ENCODE measurements at places on chromosomes 11 and 22.

- no peak for DNase-seq
These were observed 1.8 kb upstream of the CD82 start for GRCh38 chr11:44563711-44564110.

DNA sequence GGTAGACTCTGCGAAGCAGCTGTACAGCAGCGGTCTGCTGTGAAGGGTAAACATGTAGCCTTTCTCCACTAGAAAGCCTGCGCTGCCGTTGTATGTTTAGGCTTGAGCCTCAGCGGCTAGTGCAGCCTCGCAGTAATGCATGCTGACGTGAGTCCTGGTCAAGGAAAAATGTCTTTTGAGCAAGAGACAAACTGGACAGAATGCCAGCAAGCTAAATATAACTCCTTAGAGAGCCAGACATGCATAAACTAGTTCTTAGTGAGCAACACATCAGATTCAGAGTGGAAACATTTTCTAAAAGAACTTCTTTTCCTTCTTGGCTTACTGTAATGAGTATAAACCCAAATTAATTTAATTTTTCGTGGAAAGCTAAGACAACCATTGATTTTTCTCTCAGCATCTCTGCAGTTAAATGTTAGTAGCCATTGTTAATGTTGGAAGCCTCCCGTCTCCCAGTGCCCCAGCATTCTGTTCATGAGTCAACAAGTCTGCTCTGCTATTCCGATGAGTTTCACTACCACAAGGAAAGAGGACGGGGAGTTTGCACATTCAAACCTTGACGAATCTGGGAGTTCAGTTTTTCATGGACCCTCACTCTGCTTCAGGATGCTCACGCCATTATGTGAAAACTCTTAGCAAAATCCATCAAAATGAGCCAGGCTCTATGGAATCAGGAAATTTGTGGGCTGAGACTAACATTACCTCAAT is 51.4 kb downstream of the JAM3 start:
- no peak for DNase-seq

- no peak for DNase-seq
These were observed 7.3 kb downstream of the SART1 start for GRCh38 chr11:65968600-65969482.

DNA sequence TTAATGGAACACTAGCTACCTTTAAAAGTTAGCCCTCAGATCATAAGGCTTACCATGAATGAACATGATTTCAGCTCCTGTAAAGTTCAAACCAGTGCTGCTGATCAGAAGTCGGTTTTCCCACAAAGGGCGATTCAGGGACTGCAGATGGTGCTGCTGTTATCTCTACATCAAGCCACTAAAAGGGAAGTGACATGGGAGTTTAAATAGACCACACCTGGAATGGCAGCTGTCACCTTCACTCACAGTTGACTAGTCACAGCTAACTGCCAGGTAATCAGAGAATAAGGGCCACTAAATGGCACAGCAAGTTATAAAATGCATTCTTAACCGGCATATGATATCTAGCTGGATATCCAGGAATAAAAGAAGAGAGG is 581.1 kb upstream of the ARHGAP42 start:
- no peak for DNase-seq

DNA sequence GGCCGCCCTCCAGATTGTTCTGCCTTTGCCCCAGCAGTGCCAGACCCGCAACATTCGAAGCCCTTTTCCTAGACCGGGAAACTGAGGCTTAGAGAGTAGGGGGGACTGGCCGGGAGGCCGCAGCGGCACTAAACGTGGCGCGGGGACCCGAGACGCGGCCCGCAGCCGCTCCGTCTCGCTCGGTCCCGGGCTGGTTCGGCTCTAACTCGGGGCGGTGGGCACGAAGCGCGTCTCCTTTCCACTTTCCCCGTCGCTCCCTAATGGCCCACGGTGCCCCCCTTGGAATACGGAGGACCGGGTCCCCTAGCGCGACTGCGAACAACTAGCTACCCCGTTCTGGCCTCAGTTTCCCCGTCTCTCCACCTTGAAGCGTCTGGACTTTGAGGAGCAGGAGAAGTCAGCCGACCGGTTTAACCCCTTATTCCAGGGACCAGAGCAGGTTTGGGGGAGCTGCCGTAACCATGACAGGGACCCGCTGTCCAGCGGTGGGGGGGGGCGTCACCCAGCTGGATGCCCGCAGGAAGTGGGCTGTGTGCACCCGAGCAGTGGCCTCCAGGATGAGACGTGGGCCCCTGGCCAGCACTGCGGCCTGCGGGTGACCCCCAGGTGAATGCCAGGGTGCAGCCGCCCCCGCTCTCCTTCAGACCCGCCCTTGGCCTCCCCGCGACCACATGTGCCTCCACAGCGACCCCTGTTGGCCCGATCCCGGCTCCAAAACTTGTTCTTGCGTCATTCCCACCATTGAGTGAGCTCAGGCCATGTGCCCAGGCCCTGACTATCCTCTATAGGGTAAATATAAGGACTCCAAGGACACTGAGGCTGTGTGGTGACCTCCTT is 1.1 kb downstream of the CDC42EP1 start:
- peak; percentile 70 for DNase-seq

DNA sequence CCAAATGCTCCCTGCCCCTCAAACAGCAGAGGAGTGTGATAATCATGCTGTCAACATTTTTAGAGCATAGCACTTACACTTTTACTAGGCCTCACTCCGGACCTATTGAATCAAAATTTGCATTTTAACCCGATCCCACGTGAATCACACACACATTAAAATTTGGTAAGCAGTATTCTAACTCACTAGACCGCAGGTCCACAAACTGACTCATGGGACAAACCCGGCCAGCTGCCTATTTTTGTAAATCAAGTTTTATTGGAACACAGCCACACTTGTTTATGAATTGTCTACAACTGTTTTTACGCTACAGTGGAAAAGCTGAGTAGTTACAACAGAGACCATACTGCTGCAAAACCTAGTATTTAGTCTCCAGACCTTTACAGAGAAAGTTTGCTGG is 43.3 kb downstream of the SNX19 start:
- DNase-seq: no peak

DNA sequence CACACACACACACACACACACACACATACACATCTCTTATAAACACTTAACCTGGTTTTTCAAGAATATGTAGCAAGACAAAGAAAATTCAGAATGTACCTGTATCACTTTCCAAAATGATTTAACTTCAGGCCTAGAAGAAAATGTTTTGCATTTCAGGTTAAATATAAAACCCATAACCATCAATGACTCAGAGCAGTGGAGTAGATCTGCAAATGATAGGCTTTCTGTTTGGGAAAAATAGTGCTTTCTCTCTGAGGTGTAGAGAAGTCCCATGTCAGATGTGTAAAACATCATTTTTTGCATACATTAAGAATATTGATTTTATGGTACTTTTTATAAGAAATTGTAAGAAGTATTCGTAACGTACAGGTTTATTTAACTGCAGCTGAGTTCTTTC is 116.9 kb downstream of the STK33 start:
- DNase-seq: no peak

- DNase-seq: no peak
These were observed 165.0 kb downstream of the SOX6 start for GRCh38 chr11:16191212-16191867.

DNA sequence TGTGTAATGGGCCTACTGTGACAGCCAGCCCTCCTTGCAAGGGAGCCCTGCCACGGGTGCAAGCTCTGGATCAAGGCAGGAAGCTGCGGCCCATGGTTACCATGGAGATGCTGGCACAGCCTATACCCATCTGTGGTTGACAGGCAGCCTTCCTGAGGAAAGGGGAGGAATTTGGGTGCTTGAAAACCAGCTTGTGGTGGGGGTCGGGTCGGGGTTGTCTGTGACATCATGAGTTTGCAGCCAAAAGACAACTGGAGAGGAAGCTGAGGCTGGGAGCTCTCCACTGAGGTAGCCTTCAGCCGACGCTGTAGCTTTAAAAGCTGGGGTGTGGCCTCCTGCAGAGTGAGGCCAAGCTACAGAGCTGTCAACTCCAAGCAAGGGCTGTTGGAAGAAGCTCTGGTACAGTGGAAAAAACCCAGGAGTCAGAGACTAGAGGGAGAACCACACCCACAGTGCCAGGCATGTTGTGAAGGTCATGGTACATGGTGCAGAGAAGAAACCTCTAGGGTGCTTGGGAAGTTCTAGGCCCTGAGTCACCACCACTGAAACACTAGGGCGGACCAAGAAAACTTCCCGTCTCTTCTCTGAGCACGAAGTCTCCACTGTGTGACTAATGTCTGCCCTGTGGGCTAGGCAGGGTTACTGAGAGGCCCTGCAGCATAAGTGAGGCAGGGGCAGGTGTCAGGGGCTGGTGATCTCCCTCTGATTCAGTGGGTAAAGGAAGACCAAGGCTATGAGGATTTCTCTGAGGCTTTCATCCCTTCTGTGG is 10.8 kb upstream of the LDHA start:
- DNase-seq: peak; percentile 58

GRCh38 chr22:43077121-43077877 is 11.9 kb downstream of the TTLL1 start:
- no peak for DNase-seq

DNA sequence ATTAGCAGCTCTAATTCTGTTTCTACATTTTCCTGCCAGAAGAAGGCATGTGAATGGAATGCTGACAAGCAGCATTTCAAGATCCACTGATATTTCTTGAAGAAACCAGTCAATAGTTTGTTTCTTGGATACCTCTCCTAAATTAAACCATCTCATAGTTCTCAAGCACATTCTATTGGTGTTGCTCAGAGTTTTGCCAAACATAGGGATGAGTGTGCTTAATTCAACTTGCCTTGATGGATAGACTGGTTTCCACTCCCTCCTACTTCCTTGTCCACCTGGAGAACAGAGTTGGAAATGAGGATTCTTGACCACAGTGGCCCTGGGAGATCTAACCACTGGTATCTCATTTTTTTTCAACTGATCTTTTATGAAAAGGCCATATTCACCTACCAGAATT is 29.8 kb upstream of the DDX10 start:
- DNase-seq: no peak

DNA sequence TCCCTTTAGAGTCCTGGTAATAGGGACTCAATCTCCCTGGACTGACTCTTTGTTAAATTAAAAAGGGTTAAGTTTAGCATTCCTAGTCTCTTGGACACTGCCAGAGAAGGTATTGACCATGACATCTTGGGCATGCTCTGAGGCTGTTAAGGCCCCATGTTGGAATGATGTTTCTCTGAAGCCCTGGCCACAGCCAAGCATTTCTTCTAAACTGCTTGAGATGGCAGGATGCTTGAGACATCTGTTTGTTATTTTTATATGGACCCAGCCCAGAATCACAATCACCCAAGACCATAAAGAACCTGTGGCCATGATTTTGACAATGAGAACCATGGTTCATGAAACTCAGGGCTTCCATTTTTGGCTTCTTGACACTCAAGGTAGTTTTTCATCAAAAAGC is 5.5 kb upstream of the ANKK1 start:
- DNase-seq: no peak
